ENCODE measurements at places on chromosomes 11 and 22.

DNA sequence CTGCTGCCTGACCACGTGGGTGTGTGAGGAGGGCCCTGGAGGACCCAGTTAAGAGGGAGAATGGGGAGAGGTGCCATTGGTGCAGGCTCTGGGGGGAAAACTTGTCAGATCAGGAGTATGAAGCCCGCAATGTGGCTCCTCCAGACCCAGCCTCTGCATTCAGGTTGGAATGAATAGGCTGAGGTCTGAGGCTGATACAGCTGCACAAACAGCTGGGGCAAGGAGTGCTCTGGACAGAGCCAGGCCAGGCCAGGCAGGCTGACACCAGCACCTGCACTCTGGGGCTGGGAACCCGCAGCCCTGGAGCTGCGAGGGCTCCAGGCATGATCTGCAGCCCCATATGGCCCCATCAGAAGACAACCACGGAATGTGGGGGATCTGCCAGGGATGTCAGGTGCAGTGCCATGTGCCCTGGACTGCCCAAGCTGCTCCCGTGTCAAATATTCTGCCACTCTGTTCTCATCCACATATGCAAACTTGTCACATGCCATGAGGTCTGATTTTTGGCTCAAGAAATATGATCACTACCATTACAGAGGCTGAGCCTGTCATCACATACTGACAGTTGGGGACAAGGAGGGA lies 27.2 kb upstream of the KCNJ11 start:
- no peak for DNase-seq

- DNase-seq, result no peak
Observed at GRCh38 chr11:20368438-20368837, 4.9 kb downstream of the HTATIP2 start.

- DNase-seq, result no peak
Observed at GRCh38 chr22:49116486-49117120, 711.1 kb downstream of the BRD1 start.

DNA sequence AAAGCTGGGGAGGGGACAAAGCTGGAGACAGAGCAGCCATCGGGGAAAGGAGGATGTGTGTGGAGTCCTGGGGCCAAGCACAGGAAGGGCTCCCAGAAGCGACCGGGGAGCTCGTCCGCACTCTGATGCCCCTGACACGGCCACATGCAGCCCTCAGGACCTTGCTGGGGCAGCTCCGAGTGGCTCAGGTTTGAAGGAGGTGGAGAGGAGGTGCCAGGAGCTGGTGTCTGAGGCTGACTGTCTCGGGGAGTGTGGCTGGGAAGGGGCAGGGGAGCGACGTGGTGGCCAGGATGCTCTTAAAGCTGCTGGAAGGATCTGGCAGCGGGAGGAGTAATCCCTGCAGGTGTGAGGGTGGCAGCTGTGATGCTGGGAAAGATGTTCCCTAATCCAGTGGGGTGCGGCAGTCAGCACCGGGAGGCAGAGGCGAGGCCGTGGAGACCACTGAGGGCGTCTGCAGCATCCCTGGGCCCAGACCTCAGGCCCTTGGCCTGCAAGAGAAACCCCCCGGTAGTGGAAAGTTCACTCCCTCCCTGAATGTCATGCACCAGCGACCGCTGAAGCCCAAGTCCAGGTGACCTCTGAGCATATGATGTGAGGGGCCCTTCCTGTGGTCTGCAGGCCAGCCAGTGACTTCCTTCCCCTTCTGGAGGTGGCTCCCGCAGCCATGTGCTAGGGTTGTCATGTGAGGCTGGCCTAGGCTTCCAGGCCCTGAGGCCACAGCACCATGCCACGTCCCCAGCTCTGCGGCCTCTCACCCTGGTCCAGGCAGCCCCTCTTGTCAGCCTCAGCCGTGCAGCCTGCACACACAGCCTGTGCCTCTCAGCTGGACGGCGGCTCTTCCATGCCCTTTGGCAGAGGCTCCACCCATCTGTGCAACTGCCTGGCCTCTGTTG lies 17.2 kb upstream of the CTSD start:
- DNase-seq, result no peak

GRCh38 chr11:132643239-132643638 lies 889.1 kb downstream of the OPCML start:
- no peak for DNase-seq

GRCh38 chr22:39763276-39763675 lies 130.3 kb downstream of the ENTHD1 start:
- no peak for DNase-seq

GRCh38 chr22:47046411-47047065 lies 284.1 kb downstream of the TBC1D22A start:
- no peak for DNase-seq
